Fibroblast of mammary gland (primary cell): ENCODE measurements at places on chromosomes 3 and 15.

DNA sequence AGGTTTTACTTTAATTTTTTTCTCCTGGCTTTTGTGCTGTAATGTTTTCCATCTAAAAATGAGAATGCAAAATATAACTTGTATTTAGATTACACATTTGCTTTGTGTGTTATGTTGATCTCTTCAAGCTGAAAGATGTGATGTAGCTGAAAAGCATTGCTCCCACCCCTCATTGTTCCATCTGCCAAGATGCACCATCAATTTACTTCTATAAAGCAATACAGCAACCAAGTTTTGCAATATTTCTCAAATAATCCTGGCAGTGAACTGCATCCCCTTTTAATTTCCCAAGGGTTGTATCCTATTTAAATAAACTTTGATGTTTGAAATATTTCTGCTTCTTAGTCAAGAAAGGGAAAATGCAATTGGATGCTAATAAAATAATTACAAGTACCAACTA is 52.6 kb upstream of the DUT start:
- DNase-seq, result no peak

GRCh38 chr3:51389423-51390183 is 1.5 kb upstream of the RBM15B start:
- peak; percentile 52 for DNase-seq

DNA sequence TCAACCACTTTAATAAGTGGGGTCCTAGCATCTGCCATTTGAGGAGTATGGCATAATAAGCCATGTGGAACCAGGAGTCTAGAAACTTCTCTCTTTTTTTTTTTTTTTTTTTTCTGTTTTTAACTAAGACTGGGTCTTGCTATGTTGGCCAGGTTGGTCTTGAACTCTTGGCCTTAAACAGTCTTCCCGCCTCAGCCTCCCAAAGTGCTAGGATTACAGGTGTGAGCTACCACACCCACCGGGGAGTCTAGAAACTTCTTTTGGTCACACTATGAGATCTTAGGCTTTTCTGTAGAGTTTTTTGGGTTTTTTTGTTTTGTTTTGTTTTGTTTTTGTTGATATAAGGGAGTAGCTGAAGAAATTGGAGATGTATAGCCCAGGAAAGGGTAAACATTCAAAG is 52.9 kb downstream of the ZBTB38 start:
- DNase-seq, result no peak

DNA sequence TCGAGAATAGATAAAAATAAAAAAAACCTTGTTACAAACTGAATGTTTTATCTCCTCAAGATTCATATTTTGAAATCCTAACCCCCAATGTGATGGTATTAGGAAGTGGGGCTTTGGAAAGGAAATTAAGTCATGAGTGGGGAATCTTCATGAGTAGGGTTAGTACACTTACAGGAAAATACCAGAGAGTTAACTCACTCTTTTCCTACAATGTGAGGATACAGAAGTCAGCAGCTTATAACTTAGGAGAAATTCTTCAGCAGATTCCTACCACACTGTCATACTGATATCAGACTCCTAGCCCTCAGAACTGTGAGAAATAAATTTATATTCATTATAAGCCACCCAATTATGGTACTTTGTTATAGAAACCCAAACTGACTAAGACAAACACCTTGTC is 453.1 kb downstream of the GBE1 start:
- peak; percentile 9 for DNase-seq

GRCh38 chr3:26558257-26558656 is 64.3 kb upstream of the LRRC3B start:
- no peak for DNase-seq

GRCh38 chr3:54372232-54372631 is 249.9 kb downstream of the CACNA2D3 start:
- no peak for DNase-seq

DNA sequence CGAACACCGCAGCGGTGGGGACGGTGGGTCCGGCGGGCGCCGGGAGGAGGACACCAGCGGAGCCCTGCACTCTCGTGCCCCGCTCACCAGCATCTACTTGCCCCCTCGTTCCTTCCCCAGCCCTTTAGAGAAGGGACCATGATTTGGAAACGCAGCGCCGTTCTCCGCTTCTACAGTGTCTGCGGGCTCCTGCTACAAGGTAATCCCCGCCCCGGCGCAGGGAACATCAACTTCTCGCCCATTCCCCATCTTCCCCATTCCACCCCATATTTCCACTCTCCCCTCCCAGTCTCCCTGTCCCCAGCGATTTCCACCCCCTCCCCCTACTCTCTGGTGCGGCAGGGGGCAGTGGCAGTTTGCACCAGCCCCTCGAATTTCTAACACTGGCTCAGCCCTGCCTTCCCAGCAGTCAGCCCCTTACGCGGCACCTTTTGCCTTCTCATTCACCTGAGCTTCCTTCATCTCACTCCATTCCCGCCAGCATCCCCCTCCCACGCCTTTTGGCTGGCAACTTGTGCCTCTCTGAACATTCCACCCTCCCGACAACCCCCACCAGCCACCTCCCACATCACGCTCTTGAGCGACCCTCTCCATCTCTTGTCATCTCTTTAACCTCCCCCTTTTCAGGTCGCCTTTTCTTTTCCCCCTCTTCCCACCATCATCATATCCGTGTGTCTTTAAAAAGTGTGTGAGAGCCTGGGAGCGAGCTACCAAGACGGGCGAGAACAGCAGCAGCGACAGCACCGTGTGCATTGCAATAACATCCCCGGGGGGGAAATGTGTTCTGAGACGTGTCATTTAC is 882 bp downstream of the CADM2 start:
- DNase-seq, result no peak

DNA sequence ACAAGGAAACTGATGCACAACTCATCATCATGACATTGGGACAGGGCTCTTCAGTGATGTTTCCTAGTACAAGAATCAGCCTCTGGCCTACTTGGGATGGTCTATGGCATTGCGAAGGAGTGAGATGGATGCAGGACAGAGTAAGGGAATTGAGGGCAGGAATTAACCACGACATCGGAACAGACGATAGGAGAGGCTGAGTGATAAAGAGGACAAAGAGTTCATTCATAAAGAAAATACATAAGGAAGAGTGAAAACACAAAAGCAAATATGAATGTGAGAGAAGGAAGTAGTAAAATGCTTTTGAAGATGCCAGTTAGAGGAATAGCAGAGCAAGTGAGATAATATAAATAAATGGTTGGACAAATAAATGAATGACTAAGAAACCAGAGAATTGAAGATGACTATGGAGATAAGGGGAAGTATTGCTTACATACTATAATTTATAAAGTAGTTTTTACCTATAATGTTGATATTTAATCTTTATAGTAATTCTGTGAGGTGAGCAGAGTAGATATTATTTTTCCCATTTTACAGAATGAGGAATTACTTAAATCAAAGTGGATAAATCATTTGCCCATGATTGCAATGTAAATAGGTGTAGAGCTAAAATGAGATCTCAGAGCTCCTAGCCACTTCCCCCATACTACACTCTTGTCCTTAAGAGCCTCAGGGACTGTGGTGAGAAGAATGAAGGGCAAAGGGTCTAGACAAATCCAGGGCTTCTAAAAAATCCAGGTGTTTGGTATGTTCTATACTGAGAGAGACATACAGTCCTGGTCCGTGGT is 203.3 kb downstream of the DTWD1 start:
- DNase-seq, result no peak

- DNase-seq, result peak; percentile 23
These were observed 36.0 kb downstream of the THBS1 start for GRCh38 chr15:39616731-39617455.

DNA sequence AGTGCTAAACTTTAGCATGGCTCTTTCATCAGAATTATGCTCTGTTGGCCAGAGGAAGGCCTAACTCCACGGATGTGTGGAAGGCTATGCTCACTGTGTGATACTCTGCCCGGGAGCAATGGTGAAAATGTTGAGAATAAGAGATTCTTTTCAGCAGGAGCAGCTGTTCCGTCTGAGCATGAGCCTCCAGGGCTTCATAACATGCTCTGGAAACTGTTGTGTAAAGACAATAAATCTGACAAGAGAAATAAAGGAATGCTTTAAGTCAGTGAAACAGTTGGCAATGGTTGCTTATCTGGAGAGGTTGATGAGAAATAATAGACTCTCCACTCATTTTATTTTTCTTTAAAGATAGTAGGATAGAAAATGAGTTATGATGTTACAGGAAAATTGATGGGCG is 269.8 kb downstream of the DIPK2A start:
- no peak for DNase-seq

- DNase-seq, result peak; percentile 47
These were observed 27.0 kb downstream of the PSTPIP1 start for GRCh38 chr15:77021803-77022381.

DNA sequence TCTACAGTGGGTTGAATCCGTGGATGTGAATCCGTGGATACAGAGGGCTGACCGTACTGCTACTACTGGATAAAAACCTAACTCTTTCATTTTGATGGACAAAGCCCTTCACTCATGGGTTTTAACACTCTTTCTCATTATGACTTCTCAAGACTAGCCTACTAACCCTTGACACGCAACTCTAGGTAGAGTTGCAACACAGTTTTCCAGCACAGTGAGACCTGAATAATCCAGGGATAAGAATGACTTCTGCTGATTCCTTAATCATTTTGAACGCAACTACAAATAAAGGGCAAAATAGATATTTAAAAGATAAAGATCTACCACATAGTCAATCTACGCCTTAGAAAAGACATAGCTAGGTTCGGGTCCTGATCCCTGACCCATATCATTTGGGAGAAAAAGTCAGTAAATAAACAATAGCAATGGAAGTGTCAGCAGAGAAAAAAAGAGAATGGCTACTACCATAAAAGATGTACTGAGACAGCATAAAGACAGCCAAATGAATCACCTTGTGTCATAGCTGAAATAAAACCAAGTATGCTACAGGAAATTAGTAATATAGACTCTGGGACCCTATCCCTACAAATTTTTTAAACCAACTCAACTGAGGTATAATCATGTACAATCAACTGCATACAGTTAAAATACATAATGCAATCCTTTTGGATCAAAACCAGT is 87.6 kb downstream of the DPH6 start:
- peak; percentile 45 for DNase-seq

GRCh38 chr15:36658898-36659639 is 79.6 kb downstream of the CDIN1 start:
- no peak for DNase-seq

GRCh38 chr3:114506591-114507300 is 212.9 kb downstream of the TIGIT start:
- peak; percentile 87 for DNase-seq

GRCh38 chr3:165640970-165641369 is 196.3 kb downstream of the BCHE start:
- no peak for DNase-seq

DNA sequence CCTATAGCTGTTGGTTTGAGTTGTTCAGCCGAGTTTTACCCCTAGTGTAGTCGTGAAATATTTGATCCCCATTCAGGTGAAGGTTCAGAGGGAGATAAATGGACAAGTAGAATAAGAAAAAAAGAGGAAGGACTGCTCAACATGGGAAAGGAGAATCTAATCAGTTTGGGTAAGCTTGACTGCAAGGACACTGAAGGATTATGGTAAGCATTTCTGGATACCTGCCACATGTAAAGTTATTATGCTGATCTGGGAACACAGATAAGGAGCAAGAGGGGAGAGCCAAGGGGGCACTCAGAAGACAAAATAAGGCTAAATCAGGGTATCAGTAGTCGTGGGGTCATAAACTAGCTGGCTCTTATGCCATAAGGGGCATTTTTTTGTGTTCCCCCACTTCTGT is 49.9 kb downstream of the TFG start:
- DNase-seq, result no peak

GRCh38 chr3:100001526-100002270 is 112.6 kb downstream of the FILIP1L start:
- DNase-seq, result no peak

- DNase-seq, result no peak
These were observed 31.8 kb downstream of the INTS14 start for GRCh38 chr15:65578904-65579728.

- peak; percentile 78 for DNase-seq
These were observed 55.0 kb downstream of the CFAP20DC start for GRCh38 chr3:58994746-58995330.

DNA sequence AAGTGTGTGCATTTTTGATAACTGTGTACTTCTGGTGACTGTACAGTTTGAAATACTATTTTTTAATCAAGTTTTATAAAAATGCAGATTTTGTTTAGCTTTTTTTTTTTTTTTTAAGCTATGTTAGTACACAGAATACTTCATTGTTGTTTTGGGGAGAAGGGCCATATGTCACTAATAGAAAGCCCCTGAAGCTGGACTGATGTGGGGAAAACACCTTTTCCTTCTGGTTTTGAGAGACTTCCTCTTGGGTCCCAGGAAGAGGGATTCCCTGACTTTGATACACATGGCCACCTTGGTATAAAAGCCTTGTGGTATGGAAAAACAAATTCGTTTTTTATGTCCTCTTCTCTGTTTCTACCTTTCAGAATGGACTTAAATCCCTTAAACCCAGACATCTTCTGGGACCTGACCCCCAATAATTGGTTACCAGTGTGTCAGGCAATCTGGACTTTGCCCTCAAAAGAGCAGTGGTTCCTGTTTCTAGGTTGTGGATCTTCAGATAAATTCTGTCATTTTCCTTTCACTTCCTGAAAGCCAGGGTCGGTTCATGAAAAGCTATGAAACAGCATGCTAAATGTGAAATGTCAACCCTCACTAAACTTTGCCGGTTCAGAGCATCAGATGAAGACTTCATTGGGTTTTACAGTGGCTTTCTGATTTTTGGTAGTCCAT is 31.1 kb upstream of the BLOC1S6 start:
- DNase-seq, result no peak

GRCh38 chr3:31534065-31534425 is 1.3 kb downstream of the STT3B start:
- DNase-seq, result no peak

GRCh38 chr3:148023994-148024393 is 614.8 kb downstream of the ZIC1 start:
- DNase-seq, result peak; percentile 92

GRCh38 chr3:133874344-133874743 is 21.3 kb downstream of the RAB6B start:
- no peak for DNase-seq

- DNase-seq, result no peak
These were observed 106.2 kb downstream of the TMCO5A start for GRCh38 chr15:38040615-38041014.

DNA sequence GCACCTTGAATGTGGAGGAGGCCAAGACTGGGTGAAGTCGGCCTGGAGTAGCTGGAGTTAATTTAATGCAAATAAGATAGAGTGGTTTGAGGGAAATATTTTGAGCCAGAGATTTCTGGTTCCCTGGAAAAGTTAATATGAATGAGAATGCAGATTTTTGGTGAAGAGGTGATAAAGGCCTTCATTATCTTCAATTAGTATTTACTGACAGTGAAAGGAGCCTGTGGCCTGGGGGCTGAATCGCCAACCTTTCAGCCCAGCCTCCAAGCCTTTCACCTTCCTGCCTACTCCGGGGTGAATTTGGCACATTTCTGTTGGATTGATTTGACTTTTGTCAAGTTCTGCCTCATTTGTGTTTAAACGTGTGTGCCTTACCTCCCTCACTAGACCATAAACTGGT is 147.8 kb downstream of the SOX2 start:
- no peak for DNase-seq
